Dermis blood vessel endothelial cell (primary cell): ENCODE measurements at places on chromosomes 7 and 10.

GRCh38 chr7:105130580-105130979 lies 116.6 kb downstream of the KMT2E start:
- no peak for DNase-seq

DNA sequence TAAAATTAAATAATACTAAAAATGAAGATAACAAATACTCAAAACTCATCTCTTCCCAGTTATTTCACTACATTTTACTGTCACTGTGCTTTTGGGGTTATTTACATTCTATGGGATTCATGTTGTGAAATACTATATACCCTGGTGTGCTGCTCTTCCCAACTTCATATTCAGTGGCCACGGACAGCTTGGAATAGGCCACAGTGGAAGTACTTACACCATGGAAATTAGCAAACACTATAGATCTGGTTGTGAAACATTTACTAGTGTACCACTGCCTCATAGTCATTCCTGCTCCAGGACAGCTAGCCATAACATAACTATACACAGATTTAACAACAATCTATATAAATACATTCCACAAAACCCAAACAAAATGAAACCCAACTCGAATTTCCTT lies 21.2 kb upstream of the KDM7A start:
- no peak for DNase-seq

DNA sequence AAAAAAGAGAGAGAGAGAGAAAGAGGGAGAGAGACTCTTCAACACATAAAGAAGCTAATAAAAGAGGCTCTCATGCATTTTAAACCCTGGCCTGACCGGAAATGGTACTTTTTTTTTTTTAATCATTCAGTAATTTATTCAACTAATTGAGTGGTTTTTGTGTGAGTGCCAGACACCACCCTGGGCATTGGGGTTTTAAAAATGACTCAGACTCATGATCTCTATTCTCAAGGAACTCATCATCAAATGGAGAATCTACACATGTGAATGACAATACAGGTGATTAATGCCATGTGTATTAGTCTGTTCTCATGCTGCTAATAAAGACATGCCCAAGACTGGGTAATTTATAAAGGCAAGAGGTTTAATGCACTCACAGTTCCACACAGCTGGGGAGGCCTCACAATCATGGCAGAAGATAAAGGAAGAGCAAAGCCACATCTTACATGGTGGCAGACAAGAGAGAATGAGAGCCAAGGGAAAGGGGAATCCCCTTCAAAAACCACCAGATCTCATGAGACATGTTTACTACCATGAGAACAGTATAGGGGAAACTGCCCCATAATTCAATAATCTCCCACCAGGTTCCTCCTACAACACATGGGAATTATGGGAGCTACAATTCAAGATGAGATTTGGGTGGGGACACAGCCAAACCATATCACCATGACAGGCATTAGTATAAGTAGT lies 158.5 kb upstream of the AUTS2 start:
- no peak for DNase-seq

- DNase-seq, result no peak
These were observed 656.1 kb upstream of the FOXK1 start for GRCh38 chr7:4025694-4026615.

DNA sequence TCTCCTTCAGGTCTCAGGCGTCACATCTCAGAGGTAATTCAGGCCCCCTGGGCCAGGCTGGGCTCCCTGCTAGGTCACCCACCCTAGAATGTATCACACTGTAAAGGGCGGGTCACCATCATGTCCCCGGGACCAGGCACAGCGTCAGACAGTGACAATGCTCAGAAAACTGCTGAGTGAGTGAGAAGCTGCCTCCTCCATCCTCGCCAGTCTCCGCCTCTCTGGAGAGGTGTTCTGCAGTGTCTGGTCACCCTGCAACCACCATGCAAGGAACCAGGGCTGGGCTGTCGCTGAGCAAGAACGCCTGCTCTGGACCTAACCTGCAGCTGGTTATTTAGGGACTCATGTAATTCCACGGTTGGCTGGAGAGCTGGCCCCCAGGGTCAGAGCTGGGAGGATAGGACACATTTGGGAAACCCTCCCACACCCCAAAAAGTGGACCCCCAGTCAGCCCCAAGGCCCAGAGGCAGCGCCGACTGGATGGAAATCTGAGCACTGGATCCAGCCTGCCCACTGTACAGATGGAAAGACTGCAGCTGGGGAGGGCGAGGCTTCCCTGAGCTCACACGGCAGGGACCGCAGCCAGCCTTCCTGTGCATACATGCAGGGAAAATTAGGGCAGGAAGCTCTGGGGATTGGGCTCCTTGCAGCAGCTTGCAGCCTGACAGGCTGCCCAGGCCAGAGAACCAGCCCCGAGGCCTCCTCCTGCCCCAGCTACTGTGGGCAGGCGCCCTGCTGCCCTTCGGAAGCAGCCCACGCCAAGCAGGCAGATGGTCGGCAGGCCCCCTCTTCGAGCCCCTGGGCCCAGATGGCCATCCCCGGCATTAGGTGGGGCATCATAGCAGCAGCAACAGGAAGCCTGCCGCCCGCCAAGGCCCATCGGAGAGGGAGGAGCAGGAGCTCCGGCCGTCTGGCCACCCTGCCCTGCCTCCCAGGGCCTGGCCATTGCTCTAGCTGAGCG lies 105.4 kb upstream of the ZMIZ1 start:
- DNase-seq, result peak; percentile 52

- peak; percentile 51 for DNase-seq
These were observed 68.9 kb upstream of the FOXK1 start for GRCh38 chr7:4612939-4613841.

DNA sequence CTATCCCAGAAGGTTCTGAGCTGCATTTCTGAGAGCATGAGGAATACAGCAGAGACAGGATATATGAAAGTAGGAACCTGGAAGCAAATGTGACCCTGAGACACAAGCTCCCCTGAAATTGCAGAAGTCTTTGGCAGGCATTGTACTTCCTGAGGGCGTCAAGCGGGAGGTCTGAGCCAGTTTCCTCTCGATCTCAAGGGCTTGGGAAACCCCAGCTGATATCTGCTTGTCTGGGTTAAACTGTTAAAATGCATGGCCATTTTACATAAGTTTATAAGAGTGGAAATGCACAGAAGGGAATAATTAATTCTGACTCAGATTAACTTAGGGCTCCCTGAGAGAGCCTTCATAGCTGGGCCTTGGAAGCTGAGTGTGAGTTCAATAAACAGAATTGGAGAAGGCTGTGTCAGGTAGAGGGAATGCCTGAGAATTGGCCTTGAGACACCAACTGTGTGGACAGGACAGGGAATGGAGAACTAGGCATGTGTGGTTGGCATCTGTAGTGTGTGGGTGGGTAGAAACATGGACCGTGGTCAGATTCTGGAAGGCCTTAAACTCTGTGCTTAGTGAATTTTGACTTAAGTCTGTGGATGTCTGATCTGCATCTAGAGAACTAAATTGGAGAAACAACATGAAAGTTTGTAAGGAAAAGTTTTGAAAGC lies 53.3 kb downstream of the WIPF3 start:
- DNase-seq, result peak; percentile 26

- DNase-seq, result no peak
These were observed 34.8 kb downstream of the LRRC18 start for GRCh38 chr10:48904861-48905260.

- no peak for DNase-seq
These were observed 27.4 kb downstream of the ADAMTS14 start for GRCh38 chr10:70699659-70700174.

DNA sequence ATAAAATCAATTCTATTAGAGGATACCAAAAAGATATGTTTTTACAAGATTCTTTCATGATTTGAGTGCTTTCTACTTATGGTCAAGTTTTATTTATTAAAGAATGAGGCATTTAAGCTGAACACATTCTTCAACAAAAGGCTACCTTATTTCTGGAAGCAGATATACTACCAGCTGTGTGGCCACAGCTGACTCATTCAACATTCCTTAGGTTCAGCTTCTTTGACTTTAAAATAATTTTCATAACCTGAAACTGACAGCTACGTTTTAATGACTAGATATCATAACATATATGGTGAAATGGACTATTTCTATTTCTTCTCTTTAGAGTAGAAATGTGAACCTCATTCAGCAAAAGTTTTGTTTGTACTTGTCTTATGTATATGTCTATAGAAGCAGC lies 414.2 kb upstream of the SEMA3C start:
- peak; percentile 0 for DNase-seq

- DNase-seq, result no peak
These were observed 1.8 kb downstream of the A1CF start for GRCh38 chr10:50883629-50884028.

DNA sequence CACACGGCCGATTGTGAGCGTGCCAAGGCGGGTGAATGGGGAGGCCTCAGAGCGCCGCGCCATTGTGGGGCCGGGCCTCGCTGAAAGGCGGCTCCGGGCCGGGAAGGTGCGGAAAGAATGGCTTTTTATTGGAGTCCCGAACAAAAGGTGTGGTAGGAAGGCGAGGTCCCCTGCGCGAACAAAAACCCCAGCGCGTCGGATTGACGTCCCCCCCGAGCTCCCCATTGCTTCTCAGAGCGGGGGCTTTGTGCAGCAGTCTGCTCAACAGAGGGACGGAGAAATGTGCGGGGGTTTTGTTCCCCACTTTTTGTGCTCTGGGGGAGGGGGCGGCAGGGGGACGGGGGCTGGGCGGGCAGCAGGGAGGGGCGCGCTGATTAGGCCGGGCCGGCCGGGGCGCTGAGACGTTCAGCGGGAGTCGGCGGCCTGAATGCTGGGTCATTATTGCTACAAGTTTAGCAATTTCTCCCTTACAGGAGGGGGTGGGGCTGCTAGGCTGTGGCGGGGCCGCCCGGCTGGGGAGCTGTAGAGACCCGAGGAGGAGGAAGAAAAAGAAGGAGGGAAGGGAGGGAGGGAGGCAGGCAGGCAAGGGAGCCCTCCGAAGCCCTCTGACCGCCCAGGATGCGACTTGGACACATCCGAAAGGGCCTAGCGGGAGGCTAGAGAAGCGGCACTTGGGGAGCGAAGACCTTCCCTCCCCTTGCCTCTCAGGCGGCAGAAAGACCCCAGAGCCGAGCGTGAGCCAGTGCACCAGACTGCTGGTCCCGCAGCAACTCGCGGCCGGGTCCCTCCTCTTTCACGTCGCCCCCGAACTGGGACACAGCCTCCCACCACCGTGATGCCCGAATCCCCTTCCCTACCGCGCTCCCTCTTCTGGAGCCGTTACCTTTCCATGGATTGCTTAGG lies 4.6 kb downstream of the NKX2-3 start:
- no peak for DNase-seq

- no peak for DNase-seq
These were observed 649.0 kb downstream of the LRMDA start for GRCh38 chr10:76080451-76080850.

DNA sequence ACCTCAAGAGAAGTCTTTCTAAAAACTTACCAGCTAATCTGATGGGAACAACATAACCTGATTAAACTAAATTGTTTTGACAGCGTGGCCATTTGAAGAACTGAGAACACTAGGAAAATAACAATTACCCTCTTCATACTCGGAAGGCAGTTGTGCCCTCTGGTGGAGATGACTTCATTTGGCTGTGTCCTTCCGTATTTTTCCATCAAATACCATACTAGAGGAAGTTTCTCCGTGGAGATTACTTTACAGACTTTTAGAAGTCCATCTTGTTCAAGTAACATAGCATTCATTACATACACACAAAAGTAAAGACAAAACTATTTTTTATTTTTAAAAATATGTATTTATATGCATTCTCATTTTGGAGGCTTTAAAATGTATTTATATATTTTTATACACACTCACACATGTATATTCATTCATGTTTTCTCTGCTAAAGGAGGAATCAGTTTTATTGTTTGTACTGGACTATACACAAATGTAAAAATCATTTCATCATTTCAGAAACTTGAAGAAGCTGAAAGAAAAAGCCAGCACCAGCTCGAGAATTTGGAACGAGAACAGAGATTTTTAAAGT lies 25.2 kb downstream of the SMNDC1 start:
- peak; percentile 82 for DNase-seq

DNA sequence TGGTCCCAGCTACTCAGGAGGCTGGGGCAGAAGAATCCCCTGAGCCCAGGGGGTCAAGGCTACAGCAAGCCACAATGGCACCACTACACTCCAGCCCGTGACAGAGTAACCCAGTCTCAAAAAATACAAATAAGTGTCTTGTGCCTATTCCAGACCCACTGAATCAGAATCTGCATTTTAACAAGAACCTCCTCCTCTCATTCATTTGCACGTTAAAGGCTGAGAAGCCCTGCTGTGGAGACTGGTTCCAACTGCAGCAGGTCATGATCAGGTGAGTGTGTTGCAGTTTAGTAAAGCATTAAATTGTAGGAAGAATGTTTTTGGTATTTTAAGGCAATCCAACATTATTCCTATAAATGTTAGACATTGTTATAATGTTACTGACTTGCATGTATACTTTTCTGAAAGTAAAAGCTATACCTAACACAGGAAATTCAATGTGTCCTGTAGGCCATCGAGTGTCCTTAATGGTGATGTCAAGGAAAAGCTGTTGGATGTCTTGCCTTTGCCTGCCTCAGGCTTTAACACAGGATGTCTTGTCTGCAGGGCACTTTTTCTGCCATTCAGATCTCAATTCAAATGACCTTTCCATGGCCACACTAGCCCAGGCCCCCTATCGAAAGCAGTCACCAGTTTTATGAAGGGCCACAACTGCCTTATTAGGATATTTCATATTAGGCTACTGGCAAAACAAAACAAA lies 30.4 kb downstream of the MKRN1 start:
- DNase-seq, result no peak

- no peak for DNase-seq
These were observed 16.2 kb downstream of the GALNT17 start for GRCh38 chr7:71148098-71148497.

GRCh38 chr10:80172896-80173295 lies 32.4 kb downstream of the ANXA11 start:
- DNase-seq, result no peak

DNA sequence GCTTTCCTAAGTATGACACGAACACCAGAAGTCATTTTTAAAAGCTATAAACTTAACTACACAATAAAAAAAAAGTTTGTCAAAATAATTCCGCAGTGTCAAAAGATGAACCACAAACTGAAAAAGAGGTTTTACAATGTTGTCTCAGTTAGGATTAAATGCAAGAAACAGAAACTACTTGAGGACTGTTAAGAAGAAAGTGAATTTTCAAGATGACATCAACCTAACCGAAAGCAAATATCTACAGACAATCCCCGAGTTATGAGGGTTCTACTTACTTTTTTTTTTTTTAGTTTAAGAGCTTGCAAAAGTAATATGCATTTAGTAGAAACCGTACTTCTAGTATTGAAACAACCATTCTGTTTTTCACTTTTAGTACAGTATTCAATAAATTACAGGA lies 62.3 kb downstream of the TFPI2 start:
- no peak for DNase-seq

DNA sequence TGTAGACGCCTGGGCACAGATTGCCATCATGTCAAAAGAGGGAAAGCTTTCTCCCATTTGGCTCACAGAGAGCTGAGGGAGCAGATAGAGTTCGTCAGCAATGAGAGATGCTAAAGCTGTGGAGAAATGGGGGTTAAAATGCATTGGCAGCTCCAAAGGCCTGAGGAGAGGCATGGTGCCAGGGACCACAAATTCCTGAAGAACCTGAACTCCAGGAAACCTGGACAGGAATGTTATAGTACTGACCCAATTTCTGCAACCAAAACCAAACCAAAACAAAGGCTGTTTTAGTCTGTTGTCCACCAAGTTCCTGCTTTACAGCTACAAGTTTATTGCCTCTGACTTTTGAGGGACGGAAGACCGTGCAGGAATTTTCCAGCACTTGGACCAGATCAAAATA lies 575.7 kb downstream of the REEP3 start:
- DNase-seq, result no peak

- no peak for DNase-seq
These were observed 8.0 kb downstream of the DLX5 start for GRCh38 chr7:97016381-97017191.

GRCh38 chr7:32158751-32159745 lies 88.8 kb upstream of the PDE1C start:
- peak; percentile 62 for DNase-seq
